ENCODE measurements at places on chromosomes 6 and 20.

GRCh38 chr6:68634726-68635411 is at the start of gene ADGRB3:
ADGRB3 (plus strand) TSS chr6:68635282; CDS start chr6:68638676, 3,394 bp downstream.
- DNase-seq: no peak

- DNase-seq: no peak
Observed at GRCh38 chr6:151482290-151482689, 11.5 kb upstream of the CCDC170 start.

DNA sequence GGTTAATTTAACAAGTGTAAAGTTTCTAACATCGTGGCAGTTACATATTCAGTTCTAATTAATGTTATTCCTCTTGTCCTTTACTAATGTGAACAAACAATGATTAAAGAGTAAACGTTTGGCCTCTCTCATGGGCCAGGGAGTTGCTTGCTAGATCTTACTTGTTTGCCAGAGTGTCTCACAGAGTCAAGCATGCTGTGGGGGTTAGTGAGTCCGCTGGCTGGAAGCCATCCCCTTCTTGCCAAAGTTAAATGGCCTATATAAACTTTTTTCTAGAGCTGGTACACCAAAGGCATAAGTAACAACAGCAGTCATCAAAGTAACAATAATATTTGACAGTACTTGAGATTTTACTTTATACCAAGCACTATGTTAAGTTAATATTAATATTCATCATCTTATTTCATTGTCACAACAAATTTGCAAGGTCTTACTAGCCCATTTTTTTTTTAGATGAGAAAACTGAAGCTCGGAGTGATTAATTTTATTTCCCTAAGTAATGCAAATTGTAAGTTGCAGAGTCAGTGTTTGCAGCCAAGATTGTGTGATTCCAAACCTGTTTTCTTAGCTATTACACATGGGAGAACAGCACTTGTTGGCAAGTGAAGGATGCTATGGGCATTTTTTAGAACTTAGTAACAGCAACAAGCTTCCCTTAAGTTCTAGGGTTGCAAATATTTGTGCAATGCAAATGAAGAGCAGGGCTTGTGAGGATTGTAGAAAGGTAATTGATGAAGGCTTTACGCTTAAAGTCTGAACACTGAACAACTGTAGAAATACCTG is 224.5 kb downstream of the RFPL4B start:
- DNase-seq: no peak

- DNase-seq: no peak
Observed at GRCh38 chr6:52285177-52286068, 881 bp upstream of the MCM3 start.

- no peak for DNase-seq
Observed at GRCh38 chr6:81985191-81985590, 232.7 kb upstream of the TENT5A start.

DNA sequence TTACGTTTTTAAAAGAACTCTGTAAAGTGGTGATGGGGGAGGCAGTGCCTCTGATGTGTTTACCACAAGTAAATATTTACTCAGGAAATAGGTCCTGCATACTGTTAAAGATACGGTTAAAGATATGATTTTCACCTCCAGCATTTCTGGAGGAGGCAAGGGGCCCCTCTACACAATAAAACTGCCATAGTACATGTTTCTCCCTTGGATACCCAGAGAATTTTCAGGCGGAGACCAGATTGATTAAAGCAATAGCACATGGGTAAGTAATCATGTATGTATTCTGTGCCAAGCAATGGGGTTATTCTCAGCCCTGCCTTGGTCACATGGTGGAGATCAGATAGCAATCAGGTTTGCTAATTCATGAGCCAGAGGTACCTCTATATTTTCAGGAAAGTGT is 9.6 kb downstream of the RIPOR2 start:
- no peak for DNase-seq

- no peak for DNase-seq
Observed at GRCh38 chr6:14193524-14193923, 76.0 kb downstream of the CD83 start.

DNA sequence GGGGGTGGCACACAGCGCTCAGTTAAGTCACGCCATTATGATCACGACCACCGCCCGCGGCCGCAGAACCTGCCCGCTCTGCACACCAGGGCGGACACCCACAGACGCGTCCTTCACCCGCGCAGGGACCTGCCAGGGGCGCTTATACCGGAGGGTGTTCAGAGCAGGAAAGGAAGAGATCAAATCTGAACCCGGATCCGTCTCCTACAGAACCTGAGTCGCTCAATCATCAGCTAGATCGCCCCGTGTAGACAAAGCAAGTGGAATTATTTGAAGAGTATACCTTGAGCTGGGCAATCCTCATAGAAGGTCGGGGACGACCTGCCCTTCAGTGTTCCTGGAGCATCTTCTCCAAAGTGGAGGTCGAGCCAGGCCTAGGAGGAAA is 14.4 kb upstream of the ZNF217 start:
- no peak for DNase-seq
